ENCODE measurements at places on chromosomes 16 and 17. TPM values are rescaled to one million over a fixed set of nuclear protein-coding genes. Genes with fewer than 3 reads are reported as not detected.

The VASN gene
- total RNA-seq = 1.9 TPM

The ATF7IP2 gene
- 14.4 TPM for total RNA-seq

The CSH1 gene
- total RNA-seq = not detected

The ACSM2A gene
- not detected for total RNA-seq

All from parietal lobe (tissue), 2 donors.